Activated CD4-positive, alpha-beta T cell treated with anti-CD3 and anti-CD28 coated beads, Interleukin-2, amount 50 U/mL, for 4 hours (primary cell): ENCODE measurements at places on chromosomes 16 and 17.

- no peak for DNase-seq
Observed at GRCh38 chr16:78474762-78475161, 375.3 kb downstream of the WWOX start.

DNA sequence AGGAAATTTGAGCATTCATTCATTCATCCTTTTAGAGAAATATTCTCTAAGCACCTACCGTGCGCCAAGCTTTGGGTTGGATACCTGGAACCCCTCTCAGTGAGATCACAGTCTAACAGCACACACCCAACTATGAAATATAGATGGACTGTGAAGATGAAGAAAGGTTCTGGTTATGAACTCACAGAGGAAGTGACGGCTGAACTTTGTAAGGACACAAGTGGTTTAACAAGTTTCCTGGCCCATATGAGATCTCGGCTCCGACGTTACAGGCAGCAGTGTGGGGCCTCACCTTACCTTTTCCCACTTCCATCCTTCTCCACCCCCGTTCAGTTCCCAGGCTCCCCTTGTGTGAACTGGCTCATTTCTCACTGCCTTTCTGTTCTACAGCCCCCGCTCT lies 406.2 kb downstream of the MAF start:
- no peak for DNase-seq

DNA sequence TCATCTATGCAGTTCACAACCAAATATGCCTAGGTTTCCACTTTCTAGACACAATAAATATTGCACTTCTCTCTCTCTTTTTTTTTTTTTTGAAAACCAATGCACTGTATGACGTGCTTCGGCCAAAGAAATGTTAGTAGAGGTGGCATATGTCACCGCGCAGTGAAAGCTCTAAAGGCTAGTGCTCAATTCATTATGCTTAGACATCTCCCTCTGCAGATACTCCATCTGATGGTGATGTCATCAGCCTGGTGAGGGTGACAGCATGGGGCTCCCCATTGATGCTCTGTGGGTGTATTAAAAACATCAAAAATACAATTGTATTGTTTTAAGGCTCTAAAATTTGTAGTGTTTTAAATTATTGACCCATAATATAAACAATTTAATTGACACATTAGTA lies 608.8 kb upstream of the C16orf82 start:
- DNase-seq: no peak

- no peak for DNase-seq
Observed at GRCh38 chr16:81505011-81505661, 60.5 kb downstream of the CMIP start.

- DNase-seq: no peak
Observed at GRCh38 chr17:30344283-30345088, 10.6 kb upstream of the TMIGD1 start.

GRCh38 chr16:85040685-85041084 lies 13.1 kb downstream of the KIAA0513 start:
- DNase-seq: no peak

DNA sequence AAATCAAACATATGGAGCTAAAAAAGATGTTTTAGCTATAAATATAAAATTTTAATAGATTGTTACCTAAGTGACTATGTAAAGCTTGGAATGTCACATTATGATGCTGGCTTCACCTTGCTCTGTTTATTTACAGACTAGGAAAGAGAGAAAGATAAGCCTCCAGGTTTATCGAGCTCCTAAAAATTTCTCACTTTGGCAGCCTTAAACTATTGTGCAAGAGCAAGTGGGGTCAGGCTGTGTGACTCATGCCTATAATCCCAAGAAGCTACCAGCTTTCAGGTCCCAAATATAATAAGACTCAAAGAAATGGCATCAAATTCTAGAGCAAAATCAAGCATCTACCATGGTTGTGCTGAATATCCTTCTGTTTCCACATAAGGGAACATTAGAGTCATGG lies 34.3 kb upstream of the PRSS54 start:
- no peak for DNase-seq

- DNase-seq: peak; percentile 37
Observed at GRCh38 chr17:4004517-4005295, 40.5 kb upstream of the ATP2A3 start.
